Activated T-cell treated with anti-CD3 and anti-CD28 coated beads, Interleukin-2, amount 50 U/mL, for 48 hours (primary cell): ENCODE measurements at places on chromosomes 11 and 22.

- no peak for DNase-seq
Measured at GRCh38 chr11:24833573-24833972, 336.7 kb downstream of the LUZP2 start.

- peak; percentile 57 for DNase-seq
Measured at GRCh38 chr11:93532281-93532789, 10.9 kb downstream of the SMCO4 start.

DNA sequence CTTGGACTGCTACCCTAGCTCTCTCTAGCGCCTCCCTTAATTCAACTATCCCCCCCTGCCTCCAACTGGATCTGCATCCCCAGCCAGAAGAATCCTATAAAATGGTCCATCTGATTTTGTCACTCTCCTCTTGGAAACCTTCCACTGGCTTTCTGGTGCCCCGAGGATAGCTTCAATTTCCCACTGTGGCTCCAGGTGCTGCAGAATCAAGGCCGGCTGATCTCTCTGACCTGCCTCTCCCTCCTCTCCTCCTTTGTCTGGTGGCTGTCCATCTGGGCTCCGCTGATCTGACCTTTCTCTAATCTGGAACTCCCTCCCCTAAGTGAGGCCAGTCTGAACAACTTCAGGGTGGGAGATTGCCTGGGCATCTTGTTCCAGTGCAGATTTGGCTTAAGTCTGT, 6.1 kb upstream of the GRK3 start:
- no peak for DNase-seq

DNA sequence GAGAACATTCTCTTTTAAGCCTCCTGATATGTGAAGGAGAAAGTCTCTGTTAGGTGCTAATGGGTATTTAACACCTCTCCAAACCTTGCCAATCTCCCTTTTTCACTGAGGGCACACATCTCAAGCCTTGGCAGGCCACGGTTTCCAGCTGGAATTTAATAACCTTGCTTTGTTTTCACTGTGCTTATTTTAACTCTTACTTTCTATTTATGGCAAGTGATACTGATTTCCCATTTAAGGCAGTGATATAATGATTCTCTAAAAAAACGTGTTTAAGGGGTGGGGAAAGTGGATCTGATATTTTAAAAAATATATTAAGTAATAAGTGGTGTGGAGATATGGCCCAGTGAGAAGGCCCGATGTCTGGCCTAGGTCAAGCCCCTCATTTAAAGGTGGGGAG, 1.1 kb upstream of the RASD2 start:
- no peak for DNase-seq

DNA sequence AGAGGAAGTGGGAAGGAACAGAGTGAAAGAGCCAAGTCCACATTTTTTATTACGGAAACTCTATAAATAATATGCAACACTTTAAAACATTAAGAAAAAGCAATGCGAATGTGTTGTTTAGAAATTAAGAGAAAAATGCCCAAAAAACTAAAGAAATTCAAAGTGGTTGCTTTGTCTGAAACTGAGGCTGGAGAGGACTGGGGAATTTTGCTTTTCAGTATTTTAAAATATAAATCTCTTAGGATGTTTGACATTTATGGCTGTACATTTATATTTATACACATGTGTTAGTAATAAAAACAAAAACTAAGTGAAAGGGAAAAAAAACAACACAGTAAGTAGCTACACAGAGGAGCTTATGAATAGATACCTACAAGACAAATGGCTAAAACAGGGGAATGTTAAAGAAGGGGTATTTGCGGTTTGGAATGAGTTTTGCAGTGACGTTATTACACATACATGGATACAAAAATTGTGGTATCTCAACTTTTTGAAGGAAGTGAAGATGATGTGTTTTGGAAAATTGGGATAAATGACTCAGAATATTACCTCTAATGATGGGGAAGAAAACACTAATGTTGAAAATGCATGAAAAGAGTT, 97.0 kb upstream of the DRD2 start:
- DNase-seq = no peak
